ENCODE measurements at places on chromosomes 2 and 18.
A peak's percentile ranks its signal among the peaks of the same experiment; 100 is the strongest.

DNA sequence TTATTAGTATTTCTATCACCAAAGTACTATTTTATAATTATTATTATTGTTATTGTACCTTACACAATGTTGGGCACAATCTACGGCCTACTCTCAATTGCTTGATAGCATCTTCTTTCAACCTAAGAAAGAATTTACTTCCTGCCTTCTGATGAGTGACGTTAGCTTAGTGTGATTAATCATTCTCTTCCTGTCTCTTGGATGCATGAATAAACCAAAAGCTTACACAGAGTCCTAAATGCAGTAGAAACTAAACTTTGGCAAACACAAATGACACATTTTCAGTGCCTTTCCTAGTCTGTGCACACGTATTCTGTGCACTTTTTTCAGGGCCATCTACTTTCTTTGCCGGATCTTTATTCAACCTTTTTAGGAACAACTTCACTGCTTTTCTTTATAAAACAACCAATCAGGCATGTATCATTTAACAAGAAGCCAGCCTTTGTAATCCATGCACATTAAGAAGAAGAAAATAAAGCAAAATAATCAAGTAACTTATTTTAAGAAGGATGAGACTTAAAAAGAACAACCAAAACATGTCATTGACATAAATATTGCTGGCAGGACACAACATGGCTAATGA, 19.1 kb downstream of the TRAK2 start:
- DNase-seq: no peak

GRCh38 chr2:33160191-33160590, 213.4 kb downstream of the LTBP1 start:
- no peak for DNase-seq

- no peak for DNase-seq
These were observed 59.5 kb downstream of the TMEM131 start for GRCh38 chr2:97936199-97936598.

- no peak for DNase-seq
These were observed 22.2 kb upstream of the TTC39C start for GRCh38 chr18:23992089-23992940.

- DNase-seq: no peak
These were observed 13.4 kb upstream of the HPCAL1 start for GRCh38 chr2:10289352-10289751.

DNA sequence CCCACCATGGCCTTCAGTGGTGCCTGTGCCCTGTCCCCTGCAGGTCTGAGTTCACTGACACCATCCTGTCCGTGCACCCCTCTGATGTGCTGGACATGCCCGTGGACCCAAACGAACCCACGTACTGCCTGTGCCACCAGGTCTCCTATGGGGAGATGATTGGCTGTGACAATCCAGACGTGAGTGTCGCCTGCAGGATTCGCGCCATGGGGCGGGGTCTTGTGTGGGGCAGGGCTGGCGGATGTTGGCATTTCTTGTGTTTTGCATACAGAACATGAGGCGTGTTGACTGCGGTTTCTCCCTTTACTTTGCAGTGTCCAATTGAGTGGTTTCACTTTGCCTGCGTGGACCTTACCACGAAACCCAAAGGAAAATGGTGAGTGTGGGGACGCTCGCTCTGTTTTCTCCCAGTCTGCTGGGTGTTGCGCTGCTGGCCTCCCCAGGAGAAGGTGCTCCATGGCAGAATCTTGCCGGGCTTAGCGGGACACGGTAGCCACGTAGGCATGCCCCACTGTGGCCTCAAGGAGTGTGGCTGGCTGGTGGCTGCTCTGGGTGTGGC, 11.5 kb upstream of the D2HGDH start:
- DNase-seq: no peak

DNA sequence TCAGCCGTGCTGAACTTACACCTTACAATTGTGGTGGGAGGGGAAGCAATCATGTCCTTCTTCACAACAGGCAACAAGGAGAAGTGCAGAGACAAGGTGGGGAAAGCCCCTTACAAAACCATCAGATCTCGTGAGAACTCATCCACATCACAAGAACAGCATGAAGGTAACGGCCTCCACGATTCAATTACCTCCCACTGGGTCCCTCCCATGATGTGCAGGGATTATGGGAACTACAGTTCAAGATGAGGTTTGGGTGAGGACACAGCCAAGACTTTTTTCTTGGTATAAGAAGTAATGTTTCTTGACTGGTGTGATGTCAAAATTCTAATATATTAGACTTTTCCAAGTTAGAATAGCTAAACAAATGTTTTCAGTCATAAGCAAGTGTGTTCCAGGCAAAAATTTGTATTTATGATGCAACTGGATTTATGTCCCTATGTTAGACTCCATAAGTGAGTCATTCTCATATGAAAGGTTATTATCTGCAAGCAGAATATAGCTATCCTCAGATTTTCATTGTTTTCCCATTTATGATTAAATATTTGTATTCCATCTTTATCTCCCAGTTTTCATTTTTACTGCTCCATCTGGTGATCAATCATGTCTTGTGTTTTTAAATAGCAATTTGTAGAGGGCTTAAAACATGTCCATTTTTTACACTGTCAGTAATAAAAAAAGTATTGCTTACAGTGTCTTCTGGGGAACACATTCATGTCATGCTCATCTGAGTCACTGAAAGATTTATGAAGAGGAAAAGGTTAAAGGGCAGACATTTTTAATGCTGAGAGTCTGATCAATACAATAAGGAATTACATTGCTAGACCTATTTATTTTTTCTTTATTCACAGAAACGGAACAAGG, 995.2 kb upstream of the CDH2 start:
- no peak for DNase-seq

GRCh38 chr2:100214265-100214971, 72.0 kb upstream of the AFF3 start:
- no peak for DNase-seq

DNA sequence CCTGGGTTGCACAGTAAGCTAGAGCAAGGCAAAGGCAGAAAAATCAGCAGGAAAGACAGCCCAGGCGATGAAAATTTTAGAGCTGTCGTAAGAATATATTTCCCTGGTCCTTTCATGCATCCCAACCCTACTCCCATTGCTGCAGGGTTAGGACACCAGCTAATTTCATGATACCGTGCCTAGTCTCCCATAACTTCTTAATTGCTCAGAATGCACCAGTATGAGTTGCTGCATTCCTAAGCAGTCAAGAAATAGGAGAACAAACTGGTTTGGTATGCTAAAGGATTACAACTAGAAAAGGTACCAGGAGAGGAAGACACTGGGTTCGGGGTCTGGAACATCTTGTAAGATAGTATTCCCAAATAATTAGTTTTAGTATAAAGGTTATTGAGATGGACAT, 269.4 kb upstream of the NRXN1 start:
- DNase-seq: no peak

- DNase-seq: no peak
These were observed 18.9 kb upstream of the FAM98A start for GRCh38 chr2:33617989-33618388.

GRCh38 chr18:11962597-11962996, 18.7 kb upstream of the IMPA2 start:
- DNase-seq: no peak

DNA sequence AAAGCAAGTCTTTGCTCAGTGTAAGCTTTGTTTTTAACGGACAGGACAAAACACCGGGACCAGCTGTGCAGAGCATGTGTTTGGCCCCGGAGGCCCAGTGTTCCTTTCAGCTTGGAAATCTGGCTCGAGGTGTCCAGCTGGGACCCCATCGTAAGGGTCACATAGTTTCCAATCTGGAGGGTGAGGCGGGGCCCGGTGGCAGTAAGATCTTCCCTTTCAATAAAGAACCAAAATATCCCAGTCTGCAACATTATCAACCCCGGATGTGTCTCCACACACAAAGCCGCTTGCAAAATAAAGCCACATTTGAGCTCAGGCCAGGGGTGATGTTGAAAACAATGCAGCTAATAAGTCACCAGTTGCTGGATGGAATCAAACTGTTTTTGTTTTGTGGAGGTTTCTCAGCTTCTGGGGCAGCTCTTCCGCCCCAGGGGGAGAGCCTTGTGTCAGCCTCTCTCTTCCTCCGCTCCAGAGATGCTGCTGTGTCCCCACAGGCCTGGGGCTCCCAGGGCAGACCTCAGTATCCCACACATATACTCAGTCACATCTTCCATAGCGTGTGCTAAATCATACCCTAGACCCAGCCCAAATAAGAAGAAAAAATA, 138.6 kb upstream of the GLI2 start:
- no peak for DNase-seq

DNA sequence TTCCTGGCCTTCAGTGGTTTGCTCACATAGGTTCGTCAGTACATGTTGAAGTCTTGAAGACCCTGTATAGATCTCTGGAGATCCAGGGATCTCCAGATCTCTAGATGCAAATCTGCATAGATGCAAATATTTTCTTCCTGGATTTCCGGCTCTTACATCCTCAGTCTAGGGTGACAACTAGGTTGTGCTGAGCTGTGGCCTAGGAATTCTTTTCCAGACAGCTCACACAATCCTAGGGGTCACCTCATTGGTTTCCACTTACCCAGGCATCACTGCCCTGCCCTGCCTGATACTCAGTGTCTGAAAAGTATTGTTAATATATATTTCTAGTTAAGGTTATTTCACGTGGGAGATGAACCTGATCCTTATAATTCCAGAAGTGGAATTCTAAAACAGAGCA, 105.1 kb upstream of the TTC27 start:
- no peak for DNase-seq

GRCh38 chr18:27298214-27298804, 113.2 kb upstream of the CHST9 start:
- DNase-seq: no peak

DNA sequence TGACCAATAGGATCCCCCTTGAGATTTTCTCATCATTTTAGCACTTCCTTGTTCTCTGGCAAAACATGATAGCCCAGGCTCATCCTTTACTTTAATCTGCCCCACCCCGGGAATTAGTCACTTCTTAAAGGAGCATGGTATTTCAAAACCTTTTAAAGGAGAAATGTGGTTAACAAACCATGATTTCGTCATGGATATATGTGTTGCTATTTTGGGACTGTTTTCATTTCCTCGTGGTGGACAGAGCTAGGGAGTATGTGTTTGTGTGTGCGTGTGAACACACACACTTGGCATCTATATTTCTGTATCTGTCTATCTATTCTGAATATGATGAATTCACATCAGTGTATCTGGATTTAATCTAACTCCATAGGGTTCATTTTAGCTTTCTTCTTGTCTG, 128.1 kb downstream of the BIRC6 start:
- DNase-seq: no peak

DNA sequence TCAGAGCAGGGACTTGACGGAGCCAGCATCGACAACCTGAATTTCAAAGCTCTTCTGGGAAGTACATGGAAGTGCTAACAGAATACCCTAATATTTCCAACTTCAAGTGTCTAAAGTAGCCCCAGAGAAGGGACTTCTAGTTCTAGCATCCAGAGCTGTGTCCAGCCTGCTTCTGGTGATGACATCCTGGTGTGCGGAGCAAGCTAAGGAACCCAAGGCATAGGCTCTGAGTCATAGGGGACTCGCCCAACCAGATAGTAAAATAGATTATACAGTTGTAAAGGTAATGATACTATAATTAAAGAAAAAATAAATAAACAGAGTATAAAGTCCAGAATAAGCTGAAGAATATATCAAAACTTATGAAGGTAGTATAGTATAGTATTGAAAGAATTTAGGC, 108.1 kb upstream of the SERPINE2 start:
- no peak for DNase-seq

DNA sequence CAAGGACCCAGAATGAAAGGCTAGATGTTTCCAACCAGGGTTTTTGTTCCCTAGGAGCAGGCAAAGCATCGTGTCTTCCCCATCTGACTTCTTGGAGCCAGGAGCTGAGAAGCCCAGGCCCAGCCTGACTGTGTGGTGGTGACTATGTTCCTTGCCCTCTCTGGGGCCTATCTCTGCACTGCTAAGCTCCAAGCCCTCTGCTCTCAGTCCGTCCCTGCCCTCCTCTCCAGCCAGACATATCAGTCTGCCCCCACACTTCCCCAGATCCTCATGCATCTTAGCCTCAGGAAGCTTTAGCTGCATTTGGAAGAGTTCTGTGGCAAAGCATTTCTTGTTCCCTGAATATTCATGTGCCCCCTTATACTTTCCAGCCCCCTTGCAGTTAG, 196.6 kb downstream of the CYP26B1 start:
- DNase-seq: no peak

GRCh38 chr2:98412751-98413458, 31.8 kb upstream of the INPP4A start:
- DNase-seq: peak; percentile 29

GRCh38 chr2:8427211-8427610, 254.6 kb upstream of the ID2 start:
- DNase-seq: no peak

- no peak for DNase-seq
These were observed 533.2 kb upstream of the TNP1 start for GRCh38 chr2:217392930-217393584.

DNA sequence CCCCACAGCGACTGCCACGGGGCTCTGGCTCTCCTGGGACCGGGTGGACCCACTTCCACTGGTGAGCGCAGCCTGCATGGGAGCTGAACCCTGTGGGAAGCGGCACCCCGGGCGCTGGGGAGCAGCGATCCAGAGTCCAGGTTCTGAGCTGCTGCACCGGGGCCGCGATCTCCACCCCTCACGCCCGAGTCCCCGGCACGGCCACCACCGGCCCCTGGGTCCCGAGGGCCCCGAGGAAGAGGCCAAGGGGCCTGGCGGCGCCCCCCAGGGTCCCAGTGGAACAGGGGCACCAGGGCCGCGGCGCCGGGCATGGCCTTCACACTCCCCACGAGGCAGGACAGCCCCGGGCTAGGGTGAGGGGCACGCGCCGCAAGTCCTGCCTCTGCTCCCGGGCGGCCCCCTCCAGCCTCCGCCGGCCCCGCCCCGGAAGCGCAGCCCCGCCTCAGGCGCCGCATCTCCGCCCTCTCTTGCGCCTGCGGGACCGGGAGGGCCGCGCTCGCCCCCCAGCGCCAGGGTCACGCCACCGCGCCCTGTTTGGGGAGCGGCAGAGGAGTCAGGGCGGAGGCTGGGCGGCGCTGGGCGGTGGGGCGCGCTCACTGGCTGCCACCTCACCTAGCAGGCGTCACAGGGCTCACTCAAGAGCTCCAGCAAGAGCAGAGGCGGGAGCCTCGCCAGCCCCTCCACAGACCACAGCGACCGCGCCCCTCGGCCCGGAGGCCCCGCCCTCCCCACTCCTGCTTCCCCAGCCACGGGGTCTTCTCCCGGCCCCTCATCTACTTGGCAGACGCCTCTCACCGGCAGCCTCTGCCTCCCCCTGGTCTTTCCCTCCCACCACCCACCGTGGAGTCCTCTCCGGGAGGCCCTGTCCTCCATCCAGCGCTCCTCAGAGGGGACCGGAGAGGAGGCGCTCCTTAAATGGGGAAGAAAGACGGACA, 26.8 kb downstream of the THAP4 start:
- DNase-seq: peak; percentile 80

- no peak for DNase-seq
These were observed 308.3 kb upstream of the SLC8A1 start for GRCh38 chr2:40760071-40760666.

DNA sequence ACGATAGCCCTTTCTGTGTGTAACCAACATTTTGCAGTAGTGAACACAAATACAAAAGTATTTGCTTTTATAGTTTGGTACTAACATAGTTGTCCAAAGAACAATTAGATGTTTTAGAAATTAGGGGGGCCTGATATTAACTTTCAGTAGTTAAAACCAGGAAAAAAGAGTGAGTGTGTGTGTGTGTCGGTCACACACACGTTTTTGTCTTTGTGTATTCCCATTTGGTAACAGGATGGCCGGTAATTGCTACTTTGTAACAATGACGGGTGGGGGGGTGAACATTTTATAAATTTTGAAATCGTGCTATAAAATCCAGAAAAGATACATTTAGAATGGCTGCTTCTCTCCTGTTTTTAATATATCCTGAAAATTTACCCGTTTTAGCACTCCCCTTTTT, 1.5 kb downstream of the PPIG start:
- DNase-seq: no peak

- DNase-seq: no peak
These were observed 108.5 kb downstream of the CTAGE1 start for GRCh38 chr18:22309191-22309590.
